ENCODE measurements at places on chromosomes 7 and 10. TPM values are rescaled to one million over a fixed set of nuclear protein-coding genes. Genes with fewer than 3 reads are reported as not detected.
A peak's percentile ranks its signal among the peaks of the same experiment; 100 is the strongest.

Gene BMPER
- polyA plus RNA-seq = 3.6 TPM

Gene AS3MT
- polyA plus RNA-seq = 8.3 TPM

Gene PNLIPRP3
- not detected for polyA plus RNA-seq

Gene STAMBPL1
- 6.5 TPM for polyA plus RNA-seq

Gene VAX1
- not detected for polyA plus RNA-seq

Gene TDRD1
- 0.13 TPM for polyA plus RNA-seq

Gene GIMAP1
- polyA plus RNA-seq = 2.4 TPM

Gene GRID1
- 3.8 TPM for polyA plus RNA-seq

GRCh38 chr10:85599081-85599480 is 767.5 kb downstream of the GRID1 start:
- DNase-seq = no peak

DNA sequence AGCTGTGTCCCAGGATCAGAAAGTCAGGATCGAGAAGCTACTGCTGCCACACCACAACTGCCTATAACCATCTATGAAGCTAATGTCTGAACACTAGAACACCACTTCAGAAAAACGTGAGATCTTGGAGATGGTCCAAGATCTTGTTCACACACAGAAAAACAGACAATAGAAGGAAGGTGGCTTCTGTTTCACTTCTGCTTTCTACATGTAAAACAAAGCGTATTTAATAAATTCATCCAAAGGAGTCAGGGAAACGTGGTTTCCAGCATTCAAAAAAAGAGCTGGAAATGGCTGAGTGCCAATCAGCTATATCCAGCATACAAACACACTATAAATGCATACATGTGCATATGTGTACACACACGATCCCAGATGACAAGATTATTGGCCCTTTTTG is 70.2 kb upstream of the CCDC71L start:
- DNase-seq = peak; percentile 34

DNA sequence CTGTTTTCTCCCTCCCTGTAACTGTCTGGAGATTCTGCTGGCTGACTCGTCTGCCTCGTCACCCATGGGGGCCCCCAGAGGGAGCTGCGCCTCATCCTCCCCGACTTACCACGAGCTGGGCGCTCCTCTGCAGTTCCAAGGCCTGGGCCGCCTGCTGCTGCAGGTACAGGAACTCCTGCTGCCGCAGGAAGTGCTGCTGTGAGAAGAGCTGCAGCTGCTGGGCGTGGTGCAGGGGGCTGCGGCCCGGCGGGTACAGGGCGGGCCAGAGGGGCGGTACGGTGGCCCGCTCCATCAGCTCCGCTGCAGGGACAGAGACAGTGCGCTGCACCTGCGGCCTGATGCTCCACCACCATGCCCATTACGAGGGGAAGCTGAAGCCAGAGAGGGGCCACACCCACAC is 47.7 kb downstream of the TNRC18 start:
- DNase-seq = no peak

DNA sequence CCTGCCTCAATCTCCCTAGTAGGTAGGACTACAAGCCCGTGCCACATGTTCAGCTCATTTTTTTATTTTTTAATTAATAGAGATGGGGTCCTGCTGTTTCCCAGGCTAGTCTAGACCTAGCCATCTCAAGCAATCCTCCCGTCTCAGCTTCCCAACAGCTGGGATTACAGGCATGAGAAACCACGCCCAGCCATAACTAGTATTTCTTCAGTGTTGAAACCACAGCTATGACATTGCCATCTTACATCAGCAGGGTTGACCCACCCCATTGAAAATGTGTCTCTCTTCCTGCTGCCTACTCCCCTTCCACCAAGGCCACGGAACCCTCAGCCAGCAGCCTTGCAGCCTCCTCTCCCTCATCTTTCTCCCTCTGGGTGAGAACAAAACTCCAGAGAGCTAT is 62.1 kb upstream of the ZNF746 start:
- DNase-seq = no peak

DNA sequence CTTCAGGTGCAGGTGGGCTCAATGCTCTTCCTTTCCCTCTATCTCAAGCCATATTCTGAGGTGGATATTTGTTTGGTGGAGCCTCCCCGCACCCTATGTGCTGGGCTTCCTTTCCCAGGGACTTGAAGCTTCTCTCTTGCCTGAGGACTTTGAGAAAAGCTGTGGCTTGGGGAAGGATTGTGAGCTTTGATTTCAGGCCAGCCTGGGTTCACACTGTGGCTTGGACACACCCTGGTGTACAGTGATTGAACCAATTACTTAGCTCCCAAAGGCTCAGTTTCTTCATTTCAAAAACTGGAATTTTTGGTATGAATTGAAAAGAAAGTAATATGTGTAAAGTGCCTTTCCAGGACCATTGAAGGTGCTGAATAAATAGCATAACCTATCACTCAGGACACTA is 224.5 kb upstream of the GLI3 start:
- no peak for DNase-seq

GRCh38 chr10:113454341-113455061 is 98.4 kb upstream of the HABP2 start:
- DNase-seq = no peak

GRCh38 chr7:88361357-88361756 is 54.7 kb upstream of the STEAP4 start:
- DNase-seq = no peak

GRCh38 chr10:71268758-71269157 is 50.3 kb upstream of the SLC29A3 start:
- DNase-seq = no peak

DNA sequence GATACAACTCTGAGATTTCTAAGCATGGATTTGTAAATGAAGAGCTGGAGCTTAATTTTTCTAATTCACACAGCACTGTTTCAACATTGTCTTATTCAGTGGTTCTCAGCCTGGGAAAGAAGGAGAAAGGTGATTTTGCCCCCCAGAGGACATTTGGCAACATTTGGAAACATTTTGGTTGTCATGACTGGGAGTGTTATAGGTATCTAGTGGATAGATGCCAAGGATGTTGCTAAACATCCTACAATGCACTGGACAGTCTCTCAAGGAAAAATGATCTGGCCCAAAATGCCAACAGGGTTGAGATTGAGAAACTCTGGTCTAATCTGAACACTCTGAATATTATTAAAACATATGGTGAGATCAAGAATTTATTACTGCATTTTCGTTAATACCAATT is 3.8 kb upstream of the CAV2 start:
- no peak for DNase-seq

DNA sequence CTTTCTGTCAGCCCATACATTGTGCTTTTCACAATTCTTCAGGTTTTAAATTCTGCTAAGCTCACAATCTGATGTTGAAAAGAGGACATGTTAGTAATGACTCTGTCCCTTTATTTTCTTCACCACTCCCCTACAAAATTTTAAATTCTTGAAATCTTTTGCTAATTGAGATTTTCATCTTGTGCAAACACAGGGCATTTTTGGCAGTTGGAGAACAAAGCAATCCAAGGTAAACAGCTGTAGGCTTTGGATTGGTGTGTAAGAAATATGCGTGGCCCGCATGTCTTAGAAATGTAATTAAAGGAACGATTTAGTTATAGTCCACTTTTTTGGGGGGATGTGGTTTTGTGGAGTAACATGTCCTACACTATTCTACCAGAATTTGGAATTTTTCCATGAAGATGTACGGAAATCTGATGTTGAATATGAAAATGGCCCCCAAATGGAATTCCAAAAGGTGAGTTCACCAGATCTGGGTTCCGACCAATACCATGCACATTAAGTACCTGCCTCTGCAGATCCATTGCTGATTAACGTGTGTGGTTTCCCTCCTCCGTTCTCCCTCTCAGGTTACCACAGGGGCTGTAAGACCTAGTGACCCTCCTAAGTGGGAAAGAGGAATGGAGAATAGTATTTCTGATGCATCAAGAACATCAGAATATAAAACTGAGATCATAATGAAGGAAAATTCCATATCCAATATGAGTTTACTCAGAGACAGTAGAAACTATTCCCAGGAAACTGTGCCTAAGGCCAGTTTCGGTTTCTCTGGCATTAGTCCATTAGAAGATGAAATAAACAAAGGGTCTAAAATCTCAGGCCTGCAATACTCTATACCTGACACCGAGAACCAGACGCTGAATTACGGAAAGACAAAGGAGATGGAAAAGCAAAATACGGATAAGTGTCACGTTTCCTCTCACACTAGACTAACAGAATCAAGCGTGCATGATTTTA is 181.1 kb downstream of the ARHGAP21 start:
- no peak for DNase-seq

DNA sequence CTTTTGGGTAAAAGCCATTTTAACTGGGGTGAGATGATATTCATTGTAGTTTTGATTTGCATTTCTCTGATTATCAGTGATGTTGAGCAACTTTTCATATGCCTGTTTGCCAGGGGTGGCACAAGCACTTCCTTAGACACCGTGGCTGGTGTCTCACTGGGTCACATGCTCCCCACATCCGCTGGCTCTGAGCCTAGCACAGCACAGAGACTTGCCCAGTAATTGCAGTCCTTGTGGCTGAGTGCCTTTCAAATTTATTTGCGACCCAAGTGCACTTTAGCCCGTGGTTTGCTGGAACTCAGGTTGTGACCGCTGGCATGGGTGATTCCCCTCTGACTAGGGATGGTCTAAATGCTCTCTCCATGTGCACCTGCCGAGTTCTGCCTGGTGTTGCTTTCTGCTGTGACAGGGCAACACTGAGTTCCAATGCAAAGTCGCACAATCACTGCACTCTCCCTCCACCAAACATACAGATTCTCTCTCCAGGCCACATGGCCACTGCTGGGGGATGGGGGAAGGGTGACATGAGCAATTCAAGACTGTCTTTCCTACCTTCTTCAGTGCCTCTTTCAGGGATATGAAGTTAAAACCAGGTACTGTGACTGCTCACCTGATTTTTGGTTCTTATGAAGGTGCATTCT is 66.5 kb downstream of the ZNF277 start:
- DNase-seq = no peak

DNA sequence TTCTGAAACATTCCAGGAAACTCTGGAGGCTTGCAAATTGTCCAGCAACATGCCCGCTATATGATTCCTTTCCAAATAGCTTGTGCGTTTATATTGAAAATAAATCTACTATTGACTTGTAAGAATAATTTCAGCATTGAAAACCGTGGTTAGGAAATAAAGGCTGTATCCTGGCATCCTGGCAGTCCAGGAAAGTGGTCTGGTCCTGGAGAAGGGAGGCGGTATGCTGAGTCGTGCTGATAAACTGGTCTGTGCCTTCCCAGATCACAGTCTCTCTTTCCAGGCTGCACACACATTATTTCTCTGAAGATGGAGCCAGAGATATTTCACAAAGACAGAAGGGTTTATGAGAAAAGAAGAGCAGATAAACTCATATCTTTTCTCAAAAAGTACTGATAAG is 350.1 kb upstream of the COBL start:
- no peak for DNase-seq

- DNase-seq = peak; percentile 16
Observed at GRCh38 chr7:128266883-128267594, 26.0 kb downstream of the LEP start.

DNA sequence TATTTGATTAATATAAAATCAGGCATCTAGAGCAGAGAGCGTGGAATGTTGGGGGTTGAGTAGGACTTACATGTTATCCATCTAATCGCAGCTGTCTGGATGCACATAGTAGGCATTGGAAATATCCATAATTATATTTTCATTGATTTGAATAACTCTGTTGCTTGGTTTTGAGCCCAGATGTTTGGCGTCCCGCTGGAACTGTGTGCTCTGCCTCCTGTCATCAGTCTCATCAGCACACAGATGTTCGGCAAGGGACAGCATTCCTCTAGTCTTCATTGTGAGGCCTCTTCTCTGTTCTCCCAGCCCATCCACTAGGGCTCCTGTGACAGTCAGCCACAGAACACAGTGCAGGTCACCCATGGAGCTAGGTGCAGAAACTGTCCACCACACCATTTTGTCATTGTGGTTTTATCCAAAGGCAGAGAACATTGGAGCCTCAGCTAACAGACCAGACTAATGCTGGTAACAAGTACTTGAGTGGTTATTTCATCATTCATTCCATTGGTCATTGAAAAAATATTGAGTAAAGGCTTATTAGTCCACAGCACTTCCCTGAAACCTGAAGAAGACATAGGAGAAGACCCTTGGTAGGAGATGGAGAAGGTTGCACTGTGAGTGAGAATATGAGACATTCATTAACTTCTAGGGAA is 927.4 kb downstream of the LRMDA start:
- no peak for DNase-seq

DNA sequence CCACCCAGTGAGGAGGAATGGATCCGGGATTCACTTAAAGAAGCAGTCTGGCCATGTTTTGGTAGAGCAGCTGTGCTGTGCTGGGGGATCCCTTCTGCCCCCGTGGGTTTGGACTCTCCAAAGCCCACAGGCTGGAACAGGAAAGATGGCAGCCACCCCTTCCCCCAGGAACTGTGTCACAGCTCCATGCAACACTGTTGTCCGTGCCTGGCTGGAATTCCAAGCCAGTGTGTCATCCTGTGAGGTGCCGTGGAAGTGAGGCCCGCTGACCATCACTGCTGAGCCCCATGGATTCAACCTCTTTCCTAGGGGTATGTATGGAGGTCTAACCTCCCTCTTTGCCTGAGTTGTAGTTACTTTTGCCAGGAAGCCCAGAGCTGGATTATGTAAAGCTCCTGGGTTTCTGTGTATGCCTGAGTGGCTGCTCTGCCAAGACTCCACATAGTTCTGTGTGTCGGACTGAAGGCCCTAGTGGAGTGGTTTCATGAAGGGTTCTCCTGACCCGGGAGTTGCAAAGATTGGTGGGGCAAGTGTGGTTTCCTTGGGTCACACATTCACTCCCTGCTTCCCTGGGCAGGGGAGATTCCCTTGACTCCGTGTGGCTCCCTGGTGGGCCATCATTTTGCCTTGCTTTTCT is 35.1 kb upstream of the PCGF5 start:
- DNase-seq = no peak

- DNase-seq = peak; percentile 95
Observed at GRCh38 chr10:97445722-97446639, at the start of the genes EXOSC1 and ZDHHC16. Gene EXOSC1 (minus strand): TSS chr10:97446006. CDS start chr10:97445985, 21 bp downstream. Gene ZDHHC16 (plus strand): TSS chr10:97446175. CDS start chr10:97451676, 5,501 bp downstream.

GRCh38 chr7:149880638-149881311 is 7.0 kb downstream of the ATP6V0E2 start:
- DNase-seq = no peak

- DNase-seq = no peak
Observed at GRCh38 chr7:105353752-105354328, 34.9 kb downstream of the SRPK2 start.

GRCh38 chr10:93773120-93773519 is 15.4 kb downstream of the LGI1 start:
- no peak for DNase-seq

- DNase-seq = no peak
Observed at GRCh38 chr7:1086588-1087464, 1.1 kb upstream of the GPER1 start.
